ENCODE measurements at places on chromosomes 16 and 17. TPM values are rescaled to one million over a fixed set of nuclear protein-coding genes. Genes with fewer than 3 reads are reported as not detected.

Gene PIK3R5
- 9.9 TPM for polyA plus RNA-seq

Gene CHMP1A
- polyA plus RNA-seq, result 91.4 TPM

Gene LAT
- 1.8 TPM for polyA plus RNA-seq

Gene MAP2K4
- polyA plus RNA-seq, result 18.2 TPM

Gene ZG16
- polyA plus RNA-seq, result not detected

Gene KIFC3
- not detected for polyA plus RNA-seq

Gene SSTR5
- polyA plus RNA-seq, result not detected

Gene VASN
- 0.16 TPM for polyA plus RNA-seq

Gene AKAP1
- polyA plus RNA-seq, result 11.3 TPM

Gene FBXL16
- polyA plus RNA-seq, result 0.65 TPM

Gene KRTAP4-12
- polyA plus RNA-seq, result 2.2 TPM

Gene IRX6
- not detected for polyA plus RNA-seq

Gene TRPV2
- 42.8 TPM for polyA plus RNA-seq

Gene SLC46A1
- 0.78 TPM for polyA plus RNA-seq

Gene PIPOX
- polyA plus RNA-seq, result 0.83 TPM

Gene NKD1
- polyA plus RNA-seq, result 0.17 TPM

Gene DNASE1L2
- 0.30 TPM for polyA plus RNA-seq

Gene FBXL20
- 0.74 TPM for polyA plus RNA-seq
